ENCODE measurements at places on chromosomes 1 and 21.
A peak's percentile ranks its signal among the peaks of the same experiment; 100 is the strongest.

DNA sequence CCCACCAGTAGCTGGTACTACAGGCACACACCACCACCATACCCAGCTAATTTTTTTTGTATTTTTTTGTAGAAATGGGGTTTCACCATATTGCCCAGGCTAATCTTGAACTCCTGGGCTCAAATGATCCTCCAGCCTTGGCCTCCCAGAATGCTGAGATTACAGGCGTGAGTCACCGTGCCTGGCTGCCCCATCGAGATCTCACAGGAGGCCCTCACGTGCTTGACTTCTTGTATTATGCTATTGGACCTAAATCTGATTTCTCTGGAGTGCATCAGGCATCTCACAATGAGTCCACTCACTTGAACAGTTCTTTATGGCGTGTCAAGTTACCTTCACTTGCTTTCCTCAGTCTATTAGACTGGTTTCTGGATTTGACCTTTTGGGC lies 9.3 kb upstream of the RSRP1 start:
- no peak for DNase-seq

DNA sequence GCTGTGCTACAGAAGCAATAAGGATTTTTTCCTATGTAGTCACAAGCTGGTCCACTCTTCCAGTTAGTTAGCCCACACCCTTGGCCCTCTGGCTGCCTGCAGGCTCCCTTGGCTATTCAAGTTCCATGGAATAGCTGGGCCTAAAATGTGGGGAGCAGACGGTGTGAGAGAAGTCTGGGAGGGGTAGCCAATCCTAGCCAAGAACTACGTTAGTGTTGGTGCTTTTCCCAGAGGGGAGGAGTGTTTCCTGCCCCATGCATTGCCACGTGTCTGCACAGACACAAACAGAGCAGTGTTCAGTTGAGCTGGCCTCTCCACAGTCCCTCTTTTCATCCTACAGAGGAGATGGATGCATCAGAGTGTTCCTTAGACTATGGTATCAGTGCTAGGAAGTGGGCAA lies 59.0 kb upstream of the IPO9 start:
- DNase-seq: no peak

- no peak for DNase-seq
These were observed 15.6 kb upstream of the AIM2 start for GRCh38 chr1:159092036-159092760.

- no peak for DNase-seq
These were observed 4.1 kb downstream of the KRTAP13-4 start for GRCh38 chr21:30434033-30434631.

DNA sequence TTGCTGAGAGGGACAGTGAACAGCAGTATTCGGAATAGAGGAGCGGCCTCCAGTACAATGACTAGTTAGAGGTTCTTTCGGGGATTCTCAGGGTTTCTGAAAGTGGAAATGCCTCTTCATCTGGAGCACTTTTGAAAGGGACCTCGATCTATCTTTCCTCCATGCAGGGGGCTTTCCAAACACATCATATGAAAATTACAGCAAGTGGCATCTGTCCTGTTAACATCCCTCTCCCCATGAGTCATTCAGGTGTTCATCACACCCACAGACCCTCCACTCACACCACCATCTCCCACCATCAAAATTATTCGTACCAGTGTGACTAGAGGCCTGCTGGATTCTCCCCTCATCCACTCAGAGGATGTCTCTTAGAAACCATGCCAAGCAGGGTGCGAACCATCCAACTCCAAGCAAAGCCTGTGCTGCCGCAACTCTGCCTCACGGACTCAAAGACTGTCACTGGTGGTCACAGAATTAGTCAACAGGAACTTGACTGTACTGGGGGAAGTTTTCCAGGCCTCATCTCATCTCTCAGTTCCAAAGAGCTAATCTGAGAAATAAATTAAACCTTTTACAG lies 211.1 kb downstream of the MRPL39 start:
- DNase-seq: peak; percentile 34

- DNase-seq: no peak
These were observed 19.4 kb downstream of the HSD11B1 start for GRCh38 chr1:209723756-209724693.

GRCh38 chr21:27680181-27680580 lies 713.3 kb upstream of the ADAMTS5 start:
- no peak for DNase-seq

DNA sequence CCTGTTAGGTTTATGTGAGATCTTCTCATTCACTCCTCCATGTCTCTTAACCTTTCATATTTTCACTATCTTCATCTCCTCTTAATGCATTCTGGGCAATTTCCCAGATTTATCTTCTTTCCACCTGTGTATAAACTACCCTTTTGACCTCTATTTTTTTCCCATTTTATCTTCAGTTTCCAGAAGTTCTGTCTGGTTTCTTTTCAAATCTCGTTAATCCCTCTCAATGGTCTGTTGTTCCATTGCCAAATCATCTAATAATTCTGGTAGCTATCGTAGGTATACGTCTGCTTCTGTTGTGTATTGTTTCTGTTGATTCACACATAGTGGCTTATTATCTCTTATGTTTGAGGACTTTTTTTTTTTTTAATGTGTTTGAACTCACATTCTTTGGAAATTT lies 25.7 kb upstream of the HYI start:
- DNase-seq: no peak

DNA sequence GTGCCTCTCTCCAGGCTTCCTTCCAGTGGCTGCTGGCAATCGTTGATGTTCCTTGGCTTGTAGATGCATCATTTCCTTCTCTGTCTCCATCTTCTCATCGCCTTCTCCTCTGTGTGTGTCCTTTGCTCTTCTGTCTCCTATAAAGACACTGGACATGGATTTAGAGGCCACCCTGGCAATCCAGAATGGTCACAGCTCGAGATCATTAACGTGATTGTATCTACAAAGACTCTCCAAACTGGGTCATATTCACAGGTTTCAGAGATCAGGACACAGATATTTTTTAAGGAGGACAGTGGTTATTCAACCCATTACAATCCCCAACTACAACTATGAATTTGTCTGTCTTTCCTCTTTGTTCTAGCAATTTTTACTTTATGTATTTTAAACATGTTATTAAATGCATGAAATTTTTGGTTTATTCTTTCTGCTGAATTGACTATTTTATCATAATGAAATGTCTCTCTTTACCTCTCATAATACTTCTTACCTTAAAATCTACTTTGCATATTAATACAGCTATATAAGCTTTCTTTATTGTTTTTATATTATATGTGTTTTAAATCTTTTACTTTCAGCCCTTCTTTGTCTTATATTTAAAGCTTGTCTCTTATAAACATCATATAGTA lies 22.8 kb downstream of the CR1 start:
- DNase-seq: no peak

DNA sequence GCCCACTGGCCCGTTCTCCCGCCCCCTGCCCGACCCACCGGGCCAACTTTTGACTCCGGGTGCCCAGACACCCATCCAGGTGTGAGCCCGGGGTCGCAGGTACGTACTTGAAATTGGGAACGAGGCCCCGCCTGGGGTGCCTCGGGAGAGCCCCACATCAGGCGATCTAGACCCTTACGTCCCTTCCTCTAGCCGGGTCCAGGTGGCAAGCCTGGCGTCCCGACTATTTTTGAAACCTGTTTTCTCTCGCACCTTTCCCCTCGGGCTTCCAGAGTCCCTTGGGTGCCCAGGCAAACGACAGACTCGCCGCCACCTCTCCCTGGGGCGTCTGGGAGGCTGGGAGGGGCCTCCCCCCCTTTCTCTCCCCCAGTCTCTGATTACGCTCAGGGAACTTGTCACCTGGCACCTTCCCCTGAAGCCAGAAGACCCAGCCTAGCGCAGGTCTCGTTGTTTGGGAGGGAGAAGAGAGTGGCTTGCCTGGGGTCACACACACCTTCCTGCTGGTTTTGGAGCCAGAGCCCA lies 898 bp downstream of the LDLRAP1 start:
- DNase-seq: no peak

DNA sequence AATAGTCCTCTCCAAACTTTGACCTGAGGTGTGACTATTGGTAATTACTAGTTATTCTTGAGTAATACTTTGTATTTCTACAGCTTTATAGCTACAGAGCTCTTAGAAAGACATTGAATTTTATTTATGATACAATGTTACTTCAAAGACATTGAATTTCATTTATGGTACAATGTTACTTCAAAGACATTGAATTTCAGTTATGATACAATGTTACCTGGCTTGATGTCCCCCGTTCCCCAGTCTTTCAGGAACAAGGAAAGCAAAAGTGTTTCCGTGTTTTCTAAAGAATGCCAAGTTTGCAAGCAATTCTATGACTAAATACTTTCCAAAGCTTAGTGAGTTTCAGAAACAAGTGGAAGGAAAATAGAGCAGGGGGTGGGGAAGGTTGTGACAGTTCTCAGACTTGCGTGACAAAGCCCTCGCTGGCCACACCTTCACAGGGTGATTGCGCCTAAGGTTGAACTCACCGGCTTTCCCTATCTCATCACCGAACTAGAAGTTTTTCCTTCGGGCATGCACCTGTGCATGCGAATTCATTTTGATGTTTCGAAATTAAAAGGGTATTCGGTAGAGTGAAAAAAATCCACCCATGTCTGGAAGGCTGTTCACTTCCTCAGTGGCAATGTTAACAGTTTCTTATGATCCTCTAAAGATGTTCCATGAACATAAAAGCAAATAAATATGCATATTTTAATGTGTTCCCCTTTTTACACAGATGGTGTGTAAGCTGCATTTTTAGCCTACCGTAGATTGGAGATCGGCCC lies 909 bp upstream of the PAXBP1 start:
- peak; percentile 31 for DNase-seq

DNA sequence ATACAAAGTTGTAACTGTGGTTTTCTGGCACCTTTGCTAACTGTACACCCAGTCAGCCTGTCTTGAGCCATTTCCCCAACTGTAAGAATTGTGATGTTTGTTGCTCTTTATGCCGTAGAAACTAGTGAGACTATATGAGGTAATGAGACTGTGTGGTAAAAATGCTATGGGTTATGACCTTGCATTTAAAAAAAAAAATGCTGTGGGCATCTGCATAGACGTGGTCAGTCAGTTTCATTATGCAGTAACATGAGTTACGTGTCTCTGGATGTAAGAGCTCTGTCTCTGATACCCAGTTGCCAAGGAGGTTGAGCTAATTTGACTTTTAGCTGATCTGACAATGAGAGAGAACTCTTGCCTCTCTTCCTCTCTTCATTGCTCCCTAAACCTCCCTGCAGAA lies 80.6 kb upstream of the LAMC2 start:
- no peak for DNase-seq

GRCh38 chr1:204102739-204103430 lies 30.0 kb downstream of the SOX13 start:
- no peak for DNase-seq

- no peak for DNase-seq
These were observed 84.4 kb upstream of the QSOX1 start for GRCh38 chr1:180070286-180070685.

DNA sequence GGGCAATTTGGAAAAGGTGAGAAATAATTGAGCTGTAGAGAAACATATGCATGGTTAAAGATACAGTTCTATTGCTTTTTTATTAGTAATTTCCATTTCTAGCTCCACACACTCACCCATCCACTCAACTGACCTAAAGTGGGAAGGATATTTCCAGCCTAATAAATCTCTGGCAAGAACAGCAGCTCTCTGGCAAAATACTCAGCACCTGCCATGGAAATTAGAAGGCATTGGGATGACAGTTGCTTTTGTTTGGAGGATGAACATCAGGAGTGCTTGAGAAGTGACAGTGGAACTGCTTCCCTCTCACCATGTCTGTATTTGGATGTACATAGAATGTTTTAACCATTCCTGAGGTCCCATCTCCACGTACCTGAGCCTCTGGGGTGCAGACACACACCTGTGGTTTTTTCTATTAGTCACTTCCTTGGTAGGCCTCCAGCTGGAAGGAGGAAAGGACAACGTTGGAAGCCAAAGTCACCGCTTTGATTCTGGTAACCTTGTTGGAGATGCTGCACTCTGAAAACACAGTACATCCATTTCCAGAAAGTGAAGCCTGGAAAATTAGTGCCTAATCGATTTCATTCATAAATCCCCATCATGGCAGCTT lies 62.3 kb upstream of the RUNX1 start:
- no peak for DNase-seq

GRCh38 chr1:39418236-39418635 lies 73.2 kb upstream of the BMP8A start:
- no peak for DNase-seq

DNA sequence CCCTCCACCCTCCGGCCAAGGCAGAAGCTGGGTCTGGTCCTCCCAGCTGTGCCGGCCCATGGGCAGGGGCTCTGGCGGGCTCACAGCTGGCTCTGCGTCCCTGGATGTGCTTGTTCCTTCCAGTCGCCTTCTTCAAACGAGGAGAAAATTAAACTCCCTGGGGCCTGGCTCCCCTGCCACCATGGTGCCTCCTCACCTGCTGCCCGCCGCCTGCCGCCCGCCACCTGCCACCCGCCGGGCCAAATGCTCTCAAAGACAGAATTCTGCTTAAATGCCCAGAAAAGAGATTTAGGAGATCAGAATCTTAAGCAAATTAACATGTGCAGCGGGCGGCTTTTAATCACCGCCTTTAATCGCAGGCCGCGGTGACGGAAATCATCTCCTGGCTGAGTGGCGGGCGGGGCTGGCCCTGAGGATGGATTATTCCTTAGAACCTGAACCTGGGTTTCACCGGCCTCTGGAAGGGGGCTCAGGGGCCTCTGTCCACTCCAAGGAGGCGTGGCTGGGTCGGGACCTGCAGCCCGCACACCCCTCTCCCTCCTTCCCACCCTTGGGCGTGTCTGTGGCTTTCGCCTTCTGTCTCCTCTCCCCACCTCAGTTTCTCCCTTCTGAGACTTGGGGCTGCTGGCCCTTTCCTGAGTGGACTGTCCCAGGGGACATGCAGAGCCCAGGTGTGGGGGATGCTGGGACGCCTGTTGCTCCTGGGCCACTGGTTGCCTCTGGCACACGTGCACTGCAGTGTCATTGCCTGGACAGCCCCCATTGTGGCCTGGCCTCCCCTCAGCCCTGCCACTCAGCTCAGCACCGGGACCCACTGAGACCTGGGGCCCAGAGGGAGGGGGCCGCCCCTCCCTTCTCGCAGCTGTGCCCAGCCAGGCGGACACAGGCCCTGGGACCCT lies 10.5 kb upstream of the PLCH2 start:
- DNase-seq: no peak

Measured in GM19239 (cell line).